ENCODE measurements at places on chromosomes 4 and X. TPM values are rescaled to one million over a fixed set of nuclear protein-coding genes. Genes with fewer than 3 reads are reported as not detected.

The UCP1 gene
- total RNA-seq, result not detected

The VEGFD gene
- 3.0 TPM for total RNA-seq

The PPARGC1A gene
- total RNA-seq, result 2.6 TPM

The GAGE13 gene
- total RNA-seq, result not detected

The H2BW2 gene
- total RNA-seq, result not detected

The SLITRK2 gene
- total RNA-seq, result 0.93 TPM

The MSX1 gene
- 4.5 TPM for total RNA-seq

The GC gene
- total RNA-seq, result not detected

The ATOH1 gene
- total RNA-seq, result not detected

The MAGEA1 gene
- not detected for total RNA-seq

The ITIH6 gene
- total RNA-seq, result not detected

The TEX13A gene
- total RNA-seq, result not detected

The IL21 gene
- total RNA-seq, result not detected

The STPG2 gene
- 0.65 TPM for total RNA-seq

The TRAPPC11 gene
- total RNA-seq, result 31.9 TPM

The PCDH11X gene
- 3.4 TPM for total RNA-seq

The MFAP3L gene
- total RNA-seq, result 12.4 TPM

The NPY5R gene
- total RNA-seq, result 3.0 TPM

The POU3F4 gene
- not detected for total RNA-seq
